AG04450 (cell line): ENCODE measurements at places on chromosomes 13 and 19.
A peak's percentile ranks its signal among the peaks of the same experiment; 100 is the strongest.

- DNase-seq = peak; percentile 58
Observed at GRCh38 chr19:42254850-42255765, at the start of gene ERF. ERF (minus strand) TSS chr19:42255128; CDS start chr19:42254999, 129 bp downstream.

GRCh38 chr13:27188239-27188638, 16.6 kb upstream of the USP12 start:
- DNase-seq = no peak

- no peak for DNase-seq
Observed at GRCh38 chr13:28679628-28680027, 20.7 kb downstream of the POMP start.

GRCh38 chr13:71046360-71047079, 820.5 kb downstream of the DACH1 start:
- DNase-seq = no peak

GRCh38 chr13:106570299-106570852, 2.4 kb upstream of the ARGLU1 start:
- DNase-seq = no peak

DNA sequence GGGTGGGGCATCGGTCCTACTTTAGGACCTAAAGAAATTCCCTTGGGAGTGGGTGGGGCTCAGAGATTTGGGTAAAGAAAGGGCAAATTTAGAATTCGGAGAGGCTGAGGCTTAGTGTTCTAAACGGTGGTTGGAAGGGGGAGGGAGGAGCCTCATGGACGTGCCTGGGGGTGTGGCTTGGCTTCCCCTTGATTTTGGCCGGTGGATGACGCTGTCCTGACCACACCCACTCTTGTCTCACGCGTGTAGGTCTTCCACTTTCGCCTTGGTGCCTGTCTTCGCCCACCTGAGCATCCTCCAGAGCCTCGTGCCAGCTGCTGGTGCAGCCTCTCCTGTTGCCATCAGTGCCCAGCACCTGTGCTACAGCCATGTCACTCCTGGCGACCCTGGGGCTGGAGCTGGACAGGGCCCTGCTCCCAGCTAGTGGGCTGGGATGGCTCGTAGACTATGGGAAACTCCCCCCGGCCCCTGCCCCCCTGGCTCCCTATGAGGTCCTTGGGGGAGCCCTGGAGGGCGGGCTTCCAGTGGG, 1.2 kb upstream of the NUP62 start:
- DNase-seq = no peak
